ENCODE measurements at places on chromosomes 5 and 9.

DNA sequence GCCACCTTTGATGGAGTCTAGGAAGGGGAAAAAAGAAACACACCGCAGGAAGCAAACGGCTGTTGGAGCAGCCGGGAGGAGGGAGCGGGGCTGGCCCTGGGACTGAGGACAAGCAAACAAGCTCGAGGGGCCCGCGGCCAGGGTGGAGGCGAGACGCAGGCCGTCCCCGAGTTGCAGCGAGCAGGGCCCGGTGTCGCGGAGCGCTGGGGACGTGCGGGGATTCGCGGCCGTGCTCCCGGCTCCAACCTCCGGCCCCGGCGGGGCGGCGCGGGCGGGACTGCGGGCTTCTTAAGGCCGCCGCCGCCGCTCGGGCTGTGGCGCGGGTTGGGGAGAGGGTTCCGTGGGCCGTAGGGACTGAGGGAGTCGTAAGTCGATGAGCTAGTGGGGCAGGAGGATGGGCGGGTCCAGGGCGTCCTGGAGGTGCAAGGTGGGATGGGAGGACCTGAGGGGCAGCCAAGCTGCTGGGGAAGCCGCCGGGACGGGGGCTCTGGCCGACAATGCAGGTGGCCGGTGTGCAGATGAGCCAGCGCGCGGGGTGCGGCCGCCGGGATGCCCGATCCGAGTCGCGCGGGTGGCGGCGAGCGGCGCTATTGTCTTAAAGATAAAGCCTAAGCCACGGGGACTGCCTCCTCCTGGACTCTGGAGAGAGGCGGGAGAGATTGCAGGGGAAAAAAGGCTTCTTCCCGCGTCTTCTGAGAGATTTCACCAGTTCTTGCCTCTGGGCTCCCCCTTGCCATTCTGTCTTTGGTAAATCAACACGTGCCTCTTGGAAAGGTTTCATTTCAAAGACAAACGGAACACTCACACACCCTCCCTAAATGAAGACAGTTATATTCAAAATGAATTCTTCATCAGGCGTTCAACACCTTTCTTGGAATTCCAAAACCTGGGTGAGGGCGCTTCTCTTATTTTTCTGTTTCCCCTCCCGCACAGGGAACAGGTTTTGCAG, 1.6 kb upstream of the HAPLN1 start:
- DNase-seq: peak; percentile 79

- DNase-seq: peak; percentile 89
These were observed 281.5 kb downstream of the EFNA5 start for GRCh38 chr5:107389130-107389774.

DNA sequence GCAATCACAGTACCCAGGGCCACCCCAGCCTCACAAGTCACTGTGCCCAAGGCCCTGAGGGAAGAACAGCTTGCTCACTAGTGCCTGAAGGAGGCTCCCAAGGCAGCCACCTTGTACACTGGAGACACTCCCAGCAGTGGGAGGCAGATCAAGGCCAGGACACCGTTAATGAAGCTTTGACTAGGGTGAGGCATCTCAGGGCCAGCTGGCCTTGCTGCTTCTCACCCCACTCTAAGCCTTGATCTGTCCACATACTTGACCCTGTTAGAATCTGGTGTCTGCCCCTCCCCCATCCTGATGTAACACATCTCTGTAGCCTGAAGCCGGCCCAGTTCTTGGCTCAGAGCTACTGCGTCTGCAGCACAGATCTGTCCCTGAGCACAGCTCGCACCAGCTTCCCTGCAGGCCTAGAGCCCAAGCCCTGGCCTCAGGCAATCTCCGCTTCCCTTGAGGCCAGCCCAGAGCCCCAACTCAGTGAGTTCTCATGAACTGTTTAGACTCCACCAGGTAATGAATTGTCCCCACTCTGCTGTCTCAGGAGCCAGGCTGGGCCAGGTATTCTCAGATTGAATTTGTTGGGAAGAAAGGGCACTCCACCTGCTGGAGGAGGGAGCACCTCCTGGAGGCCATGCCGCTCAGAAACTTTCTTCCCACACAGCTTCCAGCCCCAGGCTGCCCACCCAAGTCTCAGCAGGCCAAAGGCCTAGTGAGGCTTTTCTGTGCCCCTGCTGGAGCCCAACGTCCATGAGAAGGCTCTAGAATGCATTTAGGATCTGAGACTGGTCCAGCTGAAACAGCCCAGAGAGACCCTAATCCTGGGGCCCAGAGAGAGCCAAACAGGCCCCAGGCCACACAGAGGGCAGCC, 13.4 kb upstream of the JADE2 start:
- peak; percentile 40 for DNase-seq

DNA sequence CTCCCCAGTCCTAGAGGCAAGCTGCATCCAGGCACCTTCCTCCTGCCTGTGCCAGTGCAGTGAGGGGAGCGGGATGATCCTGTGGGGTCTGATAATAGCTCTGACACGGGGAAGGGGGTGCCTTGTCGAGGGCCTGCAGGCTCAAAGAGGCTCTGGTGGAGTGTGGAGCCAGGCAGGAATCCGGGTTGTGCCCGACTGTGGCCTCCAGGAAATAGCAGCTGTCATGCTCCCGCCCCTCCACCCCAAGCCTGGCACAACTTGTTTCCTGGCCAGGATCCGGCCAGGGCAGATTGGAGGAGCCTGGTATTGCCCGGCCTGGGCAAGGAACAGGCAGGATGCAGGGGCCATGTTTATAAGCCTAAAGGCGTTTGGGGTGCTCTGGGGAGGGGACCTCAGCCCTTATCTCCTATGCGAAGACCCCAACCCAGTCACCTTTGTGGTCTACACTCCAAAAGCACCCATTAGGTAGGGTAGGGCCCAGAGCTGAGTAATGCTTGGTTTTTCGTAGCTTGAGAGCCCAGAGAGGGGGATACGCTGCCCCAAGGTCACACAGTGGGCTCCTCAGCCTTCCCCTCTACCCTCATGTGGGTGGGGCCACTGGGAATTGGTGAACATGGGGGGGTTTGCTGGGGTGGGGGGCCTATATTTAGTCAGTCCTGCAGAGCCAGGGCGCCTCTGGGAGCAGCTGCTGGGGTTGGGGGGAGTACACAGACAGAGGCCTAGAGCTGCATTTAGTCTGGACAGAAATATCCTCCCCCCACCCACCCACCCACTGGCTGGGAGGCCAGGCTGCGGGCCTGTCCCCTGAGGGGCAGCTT, 12.2 kb downstream of the CXXC5 start:
- DNase-seq: no peak

GRCh38 chr5:62354028-62354874, 48.2 kb downstream of the KIF2A start:
- peak; percentile 67 for DNase-seq

DNA sequence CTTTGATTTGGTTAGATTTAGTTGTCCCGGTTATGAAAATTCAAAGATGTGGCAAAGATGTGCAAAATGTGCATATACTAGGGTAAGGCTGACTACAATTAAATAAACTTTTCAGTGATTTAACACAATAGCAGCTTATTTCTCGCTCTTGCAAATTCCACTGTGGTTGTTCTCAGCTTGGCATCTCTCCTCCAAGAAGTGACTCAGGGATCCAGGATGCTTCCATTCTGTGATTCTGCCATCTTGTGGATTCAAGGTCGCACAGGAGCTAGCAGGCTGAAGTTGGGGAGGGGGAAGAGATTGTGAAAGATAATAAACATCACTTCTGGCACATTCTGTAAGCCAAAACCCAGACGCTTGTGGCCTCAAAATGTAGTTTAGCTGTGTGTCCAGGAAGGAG, 60.1 kb upstream of the TGFBR1 start:
- DNase-seq: no peak

- no peak for DNase-seq
These were observed 25.3 kb upstream of the ANXA2R start for GRCh38 chr5:43065387-43065947.
